ENCODE measurements at places on chromosomes 12 and 14.

DNA sequence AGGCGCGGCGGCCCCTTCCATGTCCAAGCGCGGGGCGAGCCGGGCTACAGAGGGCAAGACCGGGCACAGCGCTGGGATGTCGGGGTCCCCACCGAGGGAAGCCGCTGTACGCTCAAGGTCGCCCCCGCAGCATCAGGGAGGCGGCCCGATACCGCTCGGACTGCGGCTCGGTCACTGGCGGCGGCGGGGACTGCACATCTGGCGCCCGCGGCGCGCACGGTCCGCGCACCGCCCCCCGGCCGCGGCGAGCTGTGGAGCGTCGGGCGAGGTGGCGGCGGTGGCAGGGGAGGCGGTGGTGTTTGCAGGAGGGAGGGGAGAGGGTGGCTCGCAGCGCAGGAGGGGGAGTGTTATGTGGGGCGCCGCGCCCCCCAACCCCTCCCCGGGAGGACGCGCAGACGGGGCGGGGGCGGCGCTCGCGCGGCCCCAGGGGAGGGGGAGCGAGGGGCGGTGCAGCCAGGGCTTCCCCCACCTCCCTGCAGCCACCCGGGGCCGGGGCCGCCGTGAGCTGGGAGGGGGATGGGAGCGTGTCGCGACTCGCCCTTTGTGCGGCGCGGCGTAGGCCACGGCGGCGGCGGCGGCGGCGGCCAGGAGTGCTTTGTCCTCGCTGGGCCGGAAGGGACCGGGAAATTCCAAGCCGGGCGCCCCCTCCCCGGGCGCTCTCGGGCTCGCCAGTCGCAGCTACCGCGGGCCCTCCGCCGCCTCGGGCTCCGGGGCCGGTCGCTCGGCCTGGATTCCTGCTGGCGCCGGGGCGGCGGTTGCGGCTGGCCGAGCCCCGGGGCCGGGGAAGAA lies at the start of gene NUAK1:
Gene NUAK1 (minus strand): TSS at position 322 of the 789 bp plus-strand sequence. CDS start 301 bp downstream, at position 21.
- DNase-seq = peak; percentile 51

DNA sequence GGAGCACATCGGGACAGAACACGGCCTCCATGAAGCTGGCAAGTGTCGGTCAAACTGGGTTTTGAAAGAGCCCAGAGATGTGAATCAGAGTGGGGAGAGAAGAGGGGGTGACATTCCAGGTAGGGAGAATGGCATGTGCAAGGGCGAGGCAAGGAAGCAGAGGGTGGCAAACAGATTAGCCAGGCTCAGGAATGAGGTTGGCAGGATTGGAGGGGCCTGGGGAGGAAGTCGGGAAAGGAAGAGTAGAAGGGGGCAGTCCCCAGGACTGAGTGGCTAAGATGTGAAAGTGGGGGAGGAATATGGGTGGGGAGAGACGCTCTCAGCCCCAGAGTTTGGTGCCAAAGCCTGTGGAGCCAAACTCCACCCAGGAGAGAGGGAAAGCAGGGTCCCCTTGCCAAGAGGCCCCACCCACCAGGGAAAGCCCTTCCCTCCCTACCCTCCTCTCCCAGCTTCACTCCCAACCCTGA lies 5.5 kb upstream of the HDAC7 start:
- DNase-seq = no peak

DNA sequence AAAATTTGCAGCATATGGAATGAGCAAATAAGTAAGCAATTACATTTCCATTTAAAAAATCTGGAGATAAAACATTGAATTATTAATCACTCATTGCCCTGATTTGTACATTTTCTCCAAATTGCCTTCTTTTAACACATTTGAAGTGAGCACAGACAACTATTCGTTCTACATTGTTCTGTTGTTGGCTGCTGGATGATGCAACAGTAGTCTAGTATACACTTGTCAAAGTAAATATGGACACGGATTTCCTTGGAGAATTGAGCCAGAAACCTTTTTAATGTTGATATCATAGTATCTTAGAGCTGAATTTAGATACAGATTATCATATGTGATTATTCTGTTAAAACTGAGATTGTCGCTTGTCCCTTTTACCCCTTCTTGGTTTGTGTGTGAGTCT lies 188.2 kb downstream of the FUT8 start:
- DNase-seq = peak; percentile 53

DNA sequence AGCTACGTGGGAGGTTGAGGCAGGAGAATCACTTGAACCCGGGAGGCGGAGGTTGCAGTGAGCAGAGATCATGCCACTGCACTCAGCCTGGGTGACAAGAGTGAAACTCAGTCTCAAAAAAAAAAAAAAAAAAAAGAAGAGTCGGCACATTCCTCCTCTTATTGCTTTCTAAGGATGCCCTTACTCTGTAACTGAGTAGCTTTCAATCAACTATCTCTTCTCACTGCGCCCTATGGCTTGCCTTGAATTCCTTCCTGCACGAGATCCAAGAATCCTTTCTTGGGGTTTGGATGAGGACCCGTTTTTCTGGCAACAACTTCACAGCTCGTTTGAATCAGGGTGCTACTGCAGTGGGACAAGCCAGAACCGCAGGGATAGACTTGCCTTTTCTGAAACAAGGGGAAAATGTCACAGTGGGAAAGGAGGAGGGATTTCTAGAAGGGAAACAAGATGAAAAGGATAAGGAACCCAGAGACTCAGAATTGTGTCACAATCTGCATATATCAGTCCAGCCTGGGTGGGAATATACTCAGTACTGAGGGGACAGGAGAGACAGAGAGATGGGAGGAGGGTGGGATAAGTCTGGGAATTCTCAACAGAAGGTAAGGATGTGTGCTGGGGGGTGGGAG lies 16.1 kb upstream of the RND1 start:
- DNase-seq = no peak

- no peak for DNase-seq
Observed at GRCh38 chr14:100581228-100582145, 5.7 kb downstream of the BEGAIN start.

All from NCI-H460 (cell line).